H1 (cell line): ENCODE measurements at places on chromosomes 5 and 9. TPM values are rescaled to one million over a fixed set of nuclear protein-coding genes. Genes with fewer than 3 reads are reported as not detected.

Gene SLC45A2
- not detected in 2 replicates for total RNA-seq

Gene PPP3R2
- not detected in 2 replicates for total RNA-seq

Gene IL33
- not detected in 2 replicates for total RNA-seq

Gene MYO10
- total RNA-seq = 107 and 114 TPM in 2 replicates

Gene PPP2R2B
- total RNA-seq = 36.6 and 37.1 TPM in 2 replicates

Gene PCDHGC5
- 0.78 and 1.1 TPM in 2 replicates for total RNA-seq

Gene SLC6A7
- total RNA-seq = 0.07 TPM in 1 of 2 replicates, not detected in the other

Gene NEURL1B
- 5.7 and 6.1 TPM in 2 replicates for total RNA-seq

Gene C7
- not detected in 2 replicates for total RNA-seq

Gene TMEM252
- total RNA-seq = not detected in 2 replicates

Gene ENC1
- total RNA-seq = 9.5 and 13.2 TPM in 2 replicates
